MG63 (cell line): ENCODE measurements at places on chromosomes 11 and 22.

DNA sequence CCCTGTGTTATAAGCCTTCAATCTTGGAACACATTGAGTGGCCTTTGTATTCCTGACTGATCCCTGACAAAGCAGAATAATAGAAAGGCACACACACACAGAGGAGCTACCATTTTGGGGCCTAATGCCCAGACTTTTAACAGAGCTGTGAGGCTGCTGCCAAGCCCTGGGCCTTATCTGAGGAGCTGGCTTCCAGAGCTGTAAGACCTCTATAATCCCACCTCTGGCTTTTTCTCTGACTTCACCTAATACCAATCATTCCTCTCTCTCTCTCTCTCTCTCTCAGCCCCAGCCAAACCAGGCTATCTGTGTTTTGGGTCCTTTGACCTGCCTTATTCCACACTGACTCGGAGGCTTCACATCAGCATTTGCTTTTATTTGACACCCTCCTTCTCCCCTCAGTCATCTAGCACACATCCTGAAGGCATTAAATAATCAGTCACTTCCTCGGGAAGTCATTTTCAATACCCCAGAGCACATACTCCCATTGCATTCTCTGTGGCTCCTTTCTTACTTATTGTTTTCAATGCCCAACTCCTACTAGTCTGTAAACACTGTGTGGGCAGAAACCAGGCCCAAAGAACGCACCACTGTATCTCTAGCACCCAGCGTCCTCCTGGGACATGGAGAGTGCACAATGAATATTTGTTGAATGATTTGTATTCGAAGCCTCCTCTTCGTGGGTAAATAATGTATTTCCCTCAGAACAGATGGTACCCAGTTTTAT, 21.2 kb upstream of the TRIM44 start:
- DNase-seq = peak; percentile 66

GRCh38 chr11:279040-279965, 1.1 kb downstream of the NLRP6 start:
- DNase-seq = no peak

DNA sequence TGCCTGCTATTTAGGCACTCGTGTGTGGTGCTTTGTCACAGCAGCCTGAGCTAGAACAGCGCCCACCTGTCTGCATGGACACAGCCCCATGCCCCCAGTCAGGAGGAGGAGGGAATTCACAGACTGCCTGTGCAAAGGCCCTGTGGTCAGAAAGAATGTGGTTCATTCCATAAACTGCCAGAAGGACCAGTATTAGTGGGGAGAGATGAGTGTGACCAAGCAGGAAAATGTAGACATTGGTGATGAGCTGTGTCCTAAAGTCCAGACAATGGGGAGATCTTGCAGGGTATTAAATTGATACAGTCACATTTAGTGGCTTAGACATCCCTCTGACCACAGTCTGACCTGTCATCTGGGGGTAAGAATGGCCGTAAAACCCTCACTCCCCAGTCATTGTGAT, 83.7 kb upstream of the LINC01488 start:
- DNase-seq = no peak

- DNase-seq = peak; percentile 59
Observed at GRCh38 chr11:111063726-111064517, 181.6 kb upstream of the POU2AF2 start.

DNA sequence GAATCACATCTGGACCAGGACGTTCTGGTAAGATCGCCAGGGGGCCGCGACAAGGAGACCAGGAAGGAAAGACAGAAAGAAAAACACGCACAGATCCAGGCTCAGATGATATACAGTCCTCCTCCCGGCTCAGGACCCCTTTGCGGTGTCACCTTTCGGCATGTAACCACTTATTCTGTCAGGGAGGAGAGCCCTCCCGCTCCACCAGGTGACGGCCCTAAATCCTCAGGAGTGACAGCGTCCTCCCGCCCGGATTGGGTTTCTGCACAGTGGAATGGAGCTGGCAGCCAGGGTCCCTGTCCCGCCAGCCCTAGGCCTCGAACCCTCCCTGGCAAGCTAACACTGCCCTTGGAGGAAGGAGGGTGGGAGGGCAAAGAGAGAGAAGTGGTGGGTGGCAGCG, 24.3 kb upstream of the KCNQ1OT1 start:
- DNase-seq = no peak

GRCh38 chr11:18294862-18295261, 27.1 kb downstream of the HPS5 start:
- no peak for DNase-seq

DNA sequence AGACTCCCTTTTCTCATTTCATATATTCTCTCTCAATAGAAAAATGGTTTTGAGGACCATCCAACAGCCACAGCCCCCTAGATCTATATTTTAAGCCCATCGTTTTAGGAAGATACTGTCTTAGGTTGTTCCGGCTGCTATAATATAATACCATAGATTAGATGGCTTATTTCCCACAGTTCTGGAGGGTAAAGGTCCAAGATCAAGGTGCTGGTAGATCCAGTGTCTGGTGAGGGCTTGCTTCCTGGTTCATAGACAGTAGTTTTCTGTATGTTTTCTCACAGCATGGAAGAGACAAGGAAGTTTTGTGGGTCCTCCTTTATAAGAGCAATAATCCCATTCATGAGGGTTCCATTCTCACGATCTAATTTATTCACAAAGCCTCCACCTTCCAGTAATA, 215.1 kb downstream of the AASDHPPT start:
- no peak for DNase-seq

DNA sequence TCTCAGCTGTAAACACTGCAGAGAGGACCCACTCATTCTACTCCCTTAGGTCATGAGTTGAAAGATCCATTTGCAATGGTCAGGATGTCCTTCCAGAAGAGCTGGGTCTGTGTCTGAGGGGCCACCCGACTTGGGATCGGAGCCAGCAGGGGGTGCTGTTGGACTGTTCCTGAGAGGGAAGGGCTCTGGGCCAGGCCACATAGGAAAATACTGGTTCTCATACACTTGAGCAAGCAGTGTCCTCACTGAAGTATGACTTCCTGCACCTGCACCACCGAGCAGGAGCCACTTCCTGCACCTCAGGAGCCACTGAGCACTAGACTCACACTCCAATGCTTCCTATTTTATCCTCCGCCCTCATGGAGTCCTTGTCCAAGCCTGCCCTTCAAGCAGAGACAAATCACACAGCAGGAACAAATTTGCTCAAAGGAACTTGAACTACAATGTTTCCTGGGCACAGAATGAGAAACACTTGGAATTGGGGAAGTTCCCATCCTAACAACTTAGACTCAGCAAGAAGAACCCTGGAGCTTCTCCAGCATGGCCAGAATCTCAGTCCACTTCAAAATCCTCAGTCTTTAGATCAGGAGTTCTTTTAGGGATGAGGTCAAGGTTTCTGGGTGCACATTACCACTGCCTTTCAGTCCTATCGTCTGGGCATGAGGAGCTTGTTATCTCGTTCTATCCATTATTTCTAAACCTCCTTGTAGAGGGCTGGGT, 36.6 kb upstream of the VPREB1 start:
- DNase-seq = peak; percentile 49

GRCh38 chr11:18907391-18907790, 31.8 kb downstream of the MRGPRX1 start:
- DNase-seq = no peak

GRCh38 chr22:17862646-17863181, 88.4 kb upstream of the BID start:
- no peak for DNase-seq
